ENCODE measurements at places on chromosomes 1 and 21.

DNA sequence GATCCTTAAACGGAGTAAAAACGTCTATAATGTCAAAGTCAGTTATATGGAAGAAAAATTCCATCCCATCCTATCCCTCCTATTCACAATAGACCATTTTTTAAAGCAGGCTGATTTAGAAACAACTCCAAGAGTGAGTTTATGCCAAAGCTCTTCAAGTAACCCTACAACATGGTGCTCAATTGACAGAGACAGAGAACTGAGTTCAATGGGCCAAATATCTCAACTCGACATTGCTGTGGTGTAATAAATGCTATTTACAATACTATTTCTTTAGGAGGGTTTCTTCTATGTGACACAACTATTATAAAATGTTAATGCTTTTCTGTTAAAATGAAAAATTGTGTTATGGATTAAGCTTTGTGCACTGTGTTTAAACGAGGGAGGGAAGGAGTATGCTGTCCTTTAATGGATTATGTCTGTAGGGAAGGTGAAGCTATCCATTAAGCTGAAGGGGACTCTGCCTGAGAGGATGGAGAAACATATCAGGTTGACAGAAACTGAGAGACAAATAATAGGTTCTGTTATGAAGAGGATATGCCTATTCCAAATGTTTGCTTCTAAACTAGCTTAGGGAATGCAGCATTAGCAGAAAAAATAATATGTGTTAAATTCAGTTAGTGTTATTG is 362.5 kb upstream of the CHRM3 start:
- no peak for DNase-seq

GRCh38 chr1:7850786-7851185 is 2.1 kb downstream of the UTS2 start:
- no peak for DNase-seq

- DNase-seq, result no peak
These were observed 52.0 kb upstream of the TMPRSS2 start for GRCh38 chr21:41559658-41560631.

- DNase-seq, result peak; percentile 54
These were observed 17.4 kb downstream of the ATP1A4 start for GRCh38 chr1:160168609-160169369.

DNA sequence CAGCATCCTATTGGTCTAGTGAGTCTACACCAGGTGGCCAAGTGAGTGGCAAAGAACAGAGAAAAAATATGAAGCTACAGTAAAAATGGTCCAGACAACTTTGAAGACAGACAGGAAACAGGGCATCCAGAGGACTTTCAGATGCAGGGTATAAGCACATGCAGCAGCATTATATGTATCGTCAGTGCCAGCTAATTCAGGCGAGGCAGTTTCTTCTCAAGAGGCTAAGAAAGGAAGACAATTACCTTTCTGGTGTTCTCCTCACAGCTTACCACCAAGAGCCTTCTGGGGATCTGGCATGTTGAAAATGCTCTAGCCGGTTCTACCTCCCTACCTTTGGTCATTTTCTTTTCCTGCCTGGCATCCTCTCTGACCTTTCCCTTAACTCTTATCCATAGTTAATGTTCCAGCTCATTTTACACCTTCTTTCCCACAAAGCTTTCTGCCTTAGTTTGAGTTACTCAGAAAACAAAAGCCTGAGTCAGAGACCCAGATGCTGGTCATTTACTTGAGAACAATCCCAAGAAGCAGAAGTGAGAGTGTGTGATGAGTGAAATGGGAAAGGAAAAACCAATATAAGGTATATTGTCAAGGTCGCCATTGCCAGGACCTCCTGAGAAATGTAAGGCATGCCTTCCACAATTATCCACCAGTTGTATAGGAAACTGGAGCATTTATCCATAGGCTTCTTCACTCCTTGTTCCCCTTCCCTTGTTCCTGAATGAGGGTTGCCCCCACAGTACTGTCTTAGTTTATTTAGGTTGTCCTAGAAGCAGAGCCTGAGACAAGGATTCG is 444.1 kb downstream of the PLPP3 start:
- no peak for DNase-seq

DNA sequence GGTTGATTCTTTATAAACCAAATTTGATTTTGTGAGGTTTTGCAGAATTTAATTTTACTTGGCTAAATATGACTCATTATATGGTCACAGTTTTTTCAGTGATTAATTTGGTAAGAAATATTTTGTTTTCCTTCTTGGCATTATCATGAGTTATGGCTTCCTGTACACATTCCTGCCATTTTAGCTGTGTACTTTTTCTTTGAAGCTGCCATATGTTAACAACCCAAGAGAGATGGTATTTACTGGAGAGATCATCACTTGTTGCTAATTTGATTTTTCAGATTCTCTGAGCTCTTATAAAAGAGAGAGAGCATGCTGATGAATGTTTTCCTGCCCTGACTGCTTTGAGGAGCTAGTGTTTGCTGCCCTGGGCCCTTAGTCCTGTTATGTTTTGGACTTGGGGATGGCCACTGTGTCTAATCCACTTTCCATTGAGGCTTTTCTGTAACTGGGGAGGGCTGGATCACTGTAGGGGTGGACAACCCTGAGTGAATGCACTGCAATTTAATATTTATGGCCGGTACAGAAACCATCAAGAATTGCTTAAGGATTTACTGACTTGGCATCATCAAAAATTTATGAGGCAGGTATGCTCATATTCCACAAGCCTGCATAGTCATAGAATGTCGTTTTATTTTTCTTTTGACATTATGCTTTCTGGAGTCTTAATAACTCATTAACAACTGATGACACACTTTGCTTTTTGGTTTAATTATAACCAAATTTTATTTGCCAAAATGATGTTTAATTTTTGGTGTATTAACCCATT is 200.9 kb downstream of the DISC1 start:
- DNase-seq, result no peak

DNA sequence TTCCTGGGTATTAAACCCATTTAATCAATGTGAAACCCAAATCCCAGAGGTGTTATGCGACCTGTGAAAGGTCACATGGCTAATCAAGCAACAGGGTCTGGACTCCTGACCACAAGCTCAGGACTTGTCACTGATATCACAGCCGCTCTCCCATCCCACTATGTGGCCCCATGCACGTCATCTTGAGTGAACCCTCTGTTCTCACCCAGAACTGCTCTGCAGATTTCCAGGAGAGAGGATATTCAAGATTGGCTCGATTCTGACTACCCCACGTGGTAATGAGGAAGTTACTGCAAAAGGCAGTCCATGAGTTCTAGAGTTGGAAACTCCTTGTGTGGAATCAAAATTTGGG is 173.5 kb upstream of the ETV3 start:
- DNase-seq, result no peak

GRCh38 chr21:42247716-42248115 is 28.8 kb downstream of the ABCG1 start:
- DNase-seq, result no peak
